ENCODE measurements at places on chromosomes 3 and 15.

DNA sequence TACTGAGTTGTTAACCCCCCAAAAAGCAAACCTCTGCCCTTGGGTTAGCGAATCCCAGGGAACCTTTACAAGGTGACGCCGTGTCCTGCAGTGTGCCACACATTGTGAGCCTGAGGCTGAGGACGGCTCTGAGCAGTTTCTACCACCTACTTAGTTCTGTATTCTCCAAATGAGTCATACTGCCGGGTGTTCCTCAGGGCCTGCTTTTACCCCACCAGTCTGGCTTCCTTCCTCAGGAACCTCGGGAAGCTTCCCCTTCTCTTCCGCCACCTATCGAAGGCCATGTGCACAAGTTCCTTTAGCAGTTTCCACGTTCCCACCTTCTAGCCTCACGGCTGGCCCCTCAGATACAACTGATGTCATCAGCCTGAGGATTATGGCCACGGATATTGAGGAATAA lies 384.0 kb upstream of the TPM1 start:
- no peak for DNase-seq

DNA sequence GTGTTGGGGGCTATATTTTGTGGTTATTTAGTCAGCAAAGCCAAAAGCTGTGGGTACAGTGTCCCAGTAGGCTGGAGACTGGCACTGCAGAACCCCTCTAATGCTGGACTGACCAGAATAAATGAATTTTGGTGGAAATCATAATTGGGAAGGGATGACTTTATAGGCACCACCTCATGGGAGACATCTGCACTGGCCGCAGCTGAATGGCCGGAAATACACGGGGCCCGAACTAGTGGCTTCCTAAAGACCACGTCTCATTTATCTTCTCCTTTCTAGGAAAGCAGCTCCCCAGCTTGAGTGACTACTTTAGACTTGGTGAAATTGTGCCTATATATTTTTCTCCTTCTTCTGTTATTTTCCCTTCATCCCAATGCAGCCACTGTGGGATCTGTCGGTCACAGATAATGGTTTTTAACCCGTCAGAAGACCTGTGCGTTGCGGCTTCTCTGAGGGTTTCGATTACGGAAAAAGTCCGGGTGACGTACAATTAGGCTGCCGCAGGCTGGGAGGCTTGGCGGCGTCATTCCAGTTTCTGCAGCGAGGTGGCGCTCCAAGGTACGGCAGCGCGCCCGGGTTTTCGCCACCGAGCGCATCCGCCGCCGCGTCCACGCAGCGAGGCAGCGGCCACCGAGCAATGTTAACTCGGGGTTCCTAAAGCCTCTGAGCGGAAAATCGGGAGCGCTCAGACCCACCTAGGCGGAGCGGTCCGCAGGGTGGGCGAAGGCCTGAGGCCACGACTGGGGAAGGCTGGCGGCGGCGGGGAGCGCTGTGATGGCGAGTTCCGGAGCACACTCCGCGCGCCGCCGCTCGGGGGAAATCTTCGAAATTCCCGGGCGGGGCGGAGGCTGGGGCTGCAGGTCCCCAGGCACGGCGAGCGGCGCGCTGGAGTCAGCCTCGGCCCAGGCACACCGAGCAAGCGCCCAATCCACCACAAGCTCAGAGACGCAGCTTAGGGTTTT lies 26.3 kb downstream of the NR2F2 start:
- peak; percentile 41 for DNase-seq

DNA sequence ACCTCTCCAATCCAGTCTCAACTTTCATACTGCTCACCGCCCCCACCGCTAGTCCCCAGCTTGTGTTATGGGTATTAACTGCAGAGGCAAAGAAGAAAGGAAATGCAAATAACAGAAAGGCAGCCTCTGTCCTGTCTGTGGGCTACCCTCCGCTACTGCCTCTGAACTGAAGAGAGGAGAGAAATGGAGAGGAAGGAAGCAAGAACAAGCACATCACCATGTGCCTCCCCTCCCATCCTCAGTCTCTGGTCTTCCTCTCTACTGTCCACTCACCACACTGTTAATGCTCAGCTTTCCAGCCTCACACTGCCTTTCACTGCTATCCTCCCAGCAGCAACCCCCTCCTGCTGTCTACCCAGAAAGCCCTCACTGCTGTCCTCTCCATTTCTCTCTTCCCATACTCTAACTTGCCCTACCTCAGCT lies 139.0 kb upstream of the SLC2A2 start:
- no peak for DNase-seq

GRCh38 chr3:127900536-127900935 lies 14.5 kb upstream of the KBTBD12 start:
- DNase-seq: no peak

DNA sequence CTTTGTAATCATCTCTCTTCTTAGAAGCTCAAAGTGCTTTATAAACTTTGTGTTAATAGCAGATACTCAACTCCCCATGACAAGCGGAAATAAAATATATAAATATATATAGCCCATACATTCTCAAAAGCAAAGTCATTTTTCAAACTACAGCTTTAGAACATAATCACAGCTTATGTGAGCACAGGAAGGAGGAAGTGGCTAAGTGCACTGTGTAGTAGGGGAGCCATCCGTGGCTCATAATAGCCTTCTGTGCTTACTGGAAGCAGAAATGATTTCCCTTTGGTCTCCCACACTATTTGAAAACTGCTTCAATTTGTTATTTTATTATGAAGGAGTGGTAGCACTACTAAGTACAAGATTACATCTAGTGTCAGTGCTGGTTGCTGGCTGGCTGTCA lies 151.4 kb upstream of the ARL6 start:
- no peak for DNase-seq

DNA sequence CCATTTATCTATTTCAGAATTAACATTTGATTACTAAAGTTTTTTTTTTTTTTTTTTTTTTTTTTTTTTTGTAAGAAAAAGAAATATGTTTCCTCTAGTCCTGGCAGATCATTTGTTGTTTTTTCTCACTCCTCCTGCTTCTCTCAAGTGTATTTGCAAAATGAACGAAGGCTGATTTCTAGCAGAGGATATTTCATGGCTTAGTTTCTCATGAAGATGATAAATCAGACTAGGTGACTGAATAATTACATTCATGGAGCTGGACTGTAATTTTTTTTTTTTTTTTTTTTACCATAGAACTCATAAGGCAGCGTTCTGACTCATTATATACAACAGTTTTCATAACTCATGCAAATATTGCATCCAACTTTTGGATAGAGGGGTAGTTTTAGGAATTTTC lies 332.5 kb upstream of the SEMA6D start:
- DNase-seq: no peak

DNA sequence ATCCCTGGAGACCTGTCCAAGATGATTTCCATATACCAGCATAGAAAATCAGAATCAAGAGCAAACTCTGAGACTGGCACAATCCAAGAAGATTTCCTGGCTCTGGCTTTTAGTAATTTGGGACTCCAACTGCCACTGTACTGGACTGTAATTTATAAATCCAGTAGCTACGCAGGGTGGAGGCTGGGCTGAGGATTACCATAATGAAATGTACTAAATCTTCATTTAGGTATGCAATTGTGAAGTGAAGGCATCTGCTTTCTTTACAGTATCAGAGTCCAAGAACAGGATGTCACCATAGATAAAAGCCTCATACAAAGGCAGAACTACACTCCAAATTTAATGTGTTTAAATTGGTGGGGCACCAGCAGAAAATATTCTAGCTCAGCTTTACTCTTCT lies 46.5 kb downstream of the TMEM39A start:
- DNase-seq: no peak

- DNase-seq: no peak
Measured at GRCh38 chr3:13034861-13035260, 38.4 kb downstream of the IQSEC1 start.

- DNase-seq: no peak
Measured at GRCh38 chr3:47874438-47874837, 71.5 kb downstream of the DHX30 start.

- no peak for DNase-seq
Measured at GRCh38 chr15:40511472-40512133, 40.8 kb downstream of the CHST14 start.
